A549 treated with AZD2906 at 1 μM for 4 hours (cell line): ENCODE measurements at places on chromosomes 13 and 19. TPM values are rescaled to one million over a fixed set of nuclear protein-coding genes. Genes with fewer than 3 reads are reported as not detected.

AMH gene
- total RNA-seq = 4.6 to 18.6 TPM (median 14.0 TPM) in 5 replicates

KIR3DL1 gene
- not detected in 5 replicates for total RNA-seq

IFT88 gene
- 8.0 to 10.7 TPM (median 9.2 TPM) in 5 replicates for total RNA-seq

SLC7A10 gene
- total RNA-seq = 0.09 to 0.15 TPM (median 0.12 TPM) in 5 replicates

PRR12 gene
- 31.0 to 38.2 TPM (median 37.4 TPM) in 5 replicates for total RNA-seq

NR2F6 gene
- 26.5 to 68.6 TPM (median 64.2 TPM) in 5 replicates for total RNA-seq

KIR2DL1 gene
- not detected in 5 replicates for total RNA-seq

CGB3 gene
- not detected in 5 replicates for total RNA-seq

ZNF835 gene
- total RNA-seq = not detected in 5 replicates

SOX1 gene
- total RNA-seq = not detected in 5 replicates
